NAMALWA (cell line): ENCODE measurements at places on chromosomes 6 and 20.
A peak's percentile ranks its signal among the peaks of the same experiment; 100 is the strongest.

DNA sequence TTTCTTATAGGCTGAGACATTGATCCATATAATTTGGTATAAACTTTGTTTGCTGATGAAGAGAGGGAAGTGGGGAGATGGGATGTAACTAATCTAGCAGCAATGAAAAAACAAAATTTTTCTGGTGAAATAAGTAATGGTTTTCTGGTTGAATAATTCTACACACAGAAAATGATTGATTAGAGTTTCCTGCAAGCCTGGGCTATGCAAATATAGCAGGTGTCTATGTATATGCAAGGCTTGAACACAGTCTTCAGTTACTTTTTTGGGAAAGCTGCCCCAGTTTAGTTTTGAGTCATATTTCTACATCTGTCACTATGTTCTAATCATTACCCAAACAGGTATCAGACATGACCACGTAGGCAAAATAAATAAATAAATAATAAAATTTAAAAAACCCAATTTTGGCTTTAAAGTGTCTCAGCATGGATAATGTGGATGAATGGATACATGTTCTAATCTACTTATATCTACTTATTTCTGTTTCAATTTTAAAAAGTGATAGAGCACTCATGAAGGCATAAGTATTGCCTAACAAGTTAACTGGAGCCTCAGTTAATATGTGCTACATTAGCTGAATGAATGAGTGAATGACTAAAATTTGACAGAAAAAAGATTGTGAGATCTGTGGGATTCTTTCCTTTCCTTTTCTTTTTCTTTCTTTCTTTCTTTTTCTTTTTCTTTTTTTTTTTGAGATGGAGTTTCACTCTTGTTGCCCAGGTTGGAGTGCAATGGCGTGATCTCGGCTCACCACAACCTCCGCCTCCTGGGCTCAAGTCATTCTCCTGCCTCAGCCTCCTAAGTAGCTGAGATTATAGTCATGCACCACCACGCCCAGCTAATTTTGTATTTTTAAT is 37.2 kb upstream of the TFB1M start:
- peak; percentile 84 for DNase-seq

DNA sequence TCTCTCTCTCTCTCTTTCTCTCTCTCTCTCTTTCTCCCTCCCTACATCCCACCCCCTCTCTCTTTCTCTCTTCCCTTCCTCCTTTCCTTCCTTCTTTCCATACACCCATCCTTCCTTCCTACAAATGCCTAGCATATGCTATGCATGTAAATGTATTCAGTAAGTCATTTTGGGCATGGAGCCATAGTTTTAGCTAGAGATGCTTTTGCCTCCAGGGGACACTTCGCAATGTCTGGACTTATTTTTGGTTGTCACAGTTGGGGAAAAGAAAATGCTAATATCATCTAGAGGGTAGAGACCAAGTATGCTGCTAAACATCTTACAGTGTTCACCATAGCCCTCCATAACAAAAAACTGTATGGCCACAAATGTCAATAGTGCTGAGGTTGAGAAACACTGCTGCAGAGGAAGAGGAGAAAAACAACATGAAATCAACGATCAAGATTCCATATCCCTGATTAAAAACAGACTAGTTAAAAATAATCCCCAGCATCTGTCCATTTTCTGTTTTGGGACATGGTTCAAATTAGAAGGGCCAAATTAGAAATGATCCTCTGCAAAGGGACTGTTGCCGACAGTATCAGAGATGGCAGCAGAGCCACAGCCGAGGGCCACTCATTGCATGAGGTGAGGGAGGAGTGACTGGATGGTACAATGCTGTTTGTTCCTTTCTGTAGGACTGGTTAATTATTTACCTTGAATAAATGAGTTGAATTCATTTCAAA is 152.7 kb downstream of the SH3BGRL2 start:
- DNase-seq: no peak

GRCh38 chr20:9401371-9401770 is 113.0 kb upstream of the LAMP5 start:
- DNase-seq: no peak

DNA sequence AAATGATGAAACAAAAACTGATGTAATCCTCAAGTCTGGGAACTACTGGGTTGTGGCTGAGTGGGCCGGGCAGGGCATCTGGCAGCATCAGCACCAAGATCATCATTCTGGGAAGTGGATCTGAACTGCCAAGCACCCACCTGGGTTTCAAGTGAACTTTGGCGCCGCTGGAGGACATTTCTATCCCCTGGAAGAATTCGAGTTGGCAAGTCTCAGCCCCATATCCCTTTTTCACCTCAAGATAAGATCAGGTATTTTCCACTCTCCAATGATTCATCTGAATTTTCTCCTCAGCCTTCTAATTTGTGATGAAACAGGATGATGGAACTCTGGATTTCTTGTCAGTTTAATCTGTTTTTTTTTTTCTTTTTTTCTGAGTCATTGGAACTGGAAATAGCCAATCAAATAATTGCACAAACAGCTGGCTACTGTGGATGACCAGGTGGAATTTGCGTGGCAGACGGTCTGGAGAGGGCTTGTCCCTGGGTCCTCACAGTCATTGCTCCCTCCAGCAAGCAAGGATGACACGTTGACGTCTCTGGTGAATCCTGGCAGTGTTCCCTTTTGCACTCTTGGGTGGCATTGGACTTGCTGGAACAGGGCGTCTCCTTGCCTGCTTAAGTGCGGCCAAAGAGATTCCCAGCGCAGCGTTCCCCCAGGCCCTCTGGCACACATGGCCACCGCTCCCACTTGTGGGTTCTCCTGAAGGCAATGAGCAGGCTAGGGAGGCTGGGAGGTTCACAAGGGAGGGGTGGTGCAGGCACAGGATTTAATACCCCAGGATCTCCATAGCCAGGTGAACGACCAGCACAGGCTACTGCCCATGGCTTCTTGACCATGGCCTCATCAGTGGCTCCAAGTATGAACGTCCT is 80.4 kb downstream of the DHX35 start:
- no peak for DNase-seq

DNA sequence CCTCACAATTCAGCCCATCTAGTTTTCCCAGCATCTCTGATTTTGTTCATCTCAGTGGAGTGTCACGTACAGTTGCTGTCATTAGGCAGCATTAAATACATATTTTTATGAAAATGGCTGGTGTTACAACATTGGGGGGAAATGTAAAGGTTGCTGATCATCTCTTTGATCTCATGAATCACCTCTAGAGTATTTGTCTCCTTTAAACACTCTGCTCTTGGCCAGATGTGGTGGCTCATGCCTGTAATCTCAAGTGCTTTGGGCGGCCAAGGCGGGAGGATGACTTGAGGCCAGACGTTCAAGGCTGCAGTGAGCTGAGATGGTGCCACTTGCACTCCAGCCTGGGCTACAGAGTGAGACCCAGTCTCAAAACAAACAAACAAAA is 128.1 kb downstream of the IPCEF1 start:
- DNase-seq: no peak

- DNase-seq: peak; percentile 67
These were observed 4.0 kb downstream of the MAP3K5 start for GRCh38 chr6:136788069-136788902.

DNA sequence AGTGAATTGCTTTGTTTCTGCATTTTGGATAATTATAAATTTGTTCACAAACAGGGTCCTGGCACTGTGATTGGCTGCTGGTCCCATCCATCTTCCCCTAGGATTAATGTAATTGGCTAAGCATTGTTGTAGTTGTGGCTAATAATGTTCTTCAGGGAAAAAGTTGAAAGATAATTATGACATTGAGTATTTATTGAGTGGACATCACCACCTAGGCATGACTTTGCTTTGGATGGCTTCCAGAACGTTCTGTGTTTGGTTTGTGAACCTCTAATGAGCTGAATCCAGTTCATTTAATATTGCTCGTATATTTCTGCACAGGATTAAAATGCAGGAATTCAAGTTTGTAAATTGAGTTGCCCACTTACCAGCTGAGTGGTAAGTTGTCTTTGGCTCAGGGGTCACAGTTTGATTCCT is 55.1 kb downstream of the ARID1B start:
- DNase-seq: peak; percentile 37

- no peak for DNase-seq
These were observed 409.8 kb upstream of the CITED2 start for GRCh38 chr6:139784222-139784769.

DNA sequence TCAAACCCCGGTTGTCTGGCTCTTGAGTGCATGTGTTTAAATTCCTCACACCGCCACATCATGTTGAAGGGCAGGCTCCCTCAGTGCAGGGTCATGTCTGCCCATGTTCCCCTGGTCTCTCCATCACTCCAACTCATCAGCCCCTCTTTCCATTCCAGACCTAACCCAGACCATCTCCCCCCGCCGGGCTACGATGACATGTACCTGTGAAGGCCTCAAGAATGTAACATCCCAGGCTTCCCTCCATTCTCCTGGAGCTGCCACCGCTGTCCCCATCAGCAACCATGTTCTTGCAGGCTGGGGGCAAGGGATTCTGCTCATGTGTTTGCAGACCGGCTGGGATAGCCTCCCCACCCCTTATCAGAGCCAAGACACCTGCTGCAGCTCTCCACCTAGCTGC is 19.9 kb downstream of the TMEM74B start:
- DNase-seq: no peak

DNA sequence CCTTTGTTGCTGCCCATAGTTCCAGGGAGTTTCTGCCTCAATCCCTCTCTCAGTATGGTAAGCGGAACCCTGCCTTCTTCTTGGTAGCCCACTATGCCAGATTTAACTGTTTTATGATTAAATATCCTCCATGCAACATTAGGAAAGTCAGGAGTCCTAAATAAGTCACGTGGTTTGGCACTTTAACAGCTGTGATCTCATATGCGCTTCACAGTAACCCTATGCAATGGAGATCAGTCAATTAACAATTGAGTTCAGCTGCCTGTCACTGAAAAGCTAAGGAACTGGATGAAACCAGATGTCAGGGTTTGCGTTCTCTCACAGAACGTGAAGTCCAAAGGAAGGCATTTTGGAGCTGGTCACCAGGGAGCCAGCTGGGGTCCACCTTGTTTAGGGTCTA is 81.6 kb downstream of the PSMB1 start:
- no peak for DNase-seq

- DNase-seq: no peak
These were observed at the start of gene CDC40 for GRCh38 chr6:110180228-110181008. Gene CDC40 (plus strand): TSS chr6:110180427. CDS start chr6:110180445, 18 bp downstream.

DNA sequence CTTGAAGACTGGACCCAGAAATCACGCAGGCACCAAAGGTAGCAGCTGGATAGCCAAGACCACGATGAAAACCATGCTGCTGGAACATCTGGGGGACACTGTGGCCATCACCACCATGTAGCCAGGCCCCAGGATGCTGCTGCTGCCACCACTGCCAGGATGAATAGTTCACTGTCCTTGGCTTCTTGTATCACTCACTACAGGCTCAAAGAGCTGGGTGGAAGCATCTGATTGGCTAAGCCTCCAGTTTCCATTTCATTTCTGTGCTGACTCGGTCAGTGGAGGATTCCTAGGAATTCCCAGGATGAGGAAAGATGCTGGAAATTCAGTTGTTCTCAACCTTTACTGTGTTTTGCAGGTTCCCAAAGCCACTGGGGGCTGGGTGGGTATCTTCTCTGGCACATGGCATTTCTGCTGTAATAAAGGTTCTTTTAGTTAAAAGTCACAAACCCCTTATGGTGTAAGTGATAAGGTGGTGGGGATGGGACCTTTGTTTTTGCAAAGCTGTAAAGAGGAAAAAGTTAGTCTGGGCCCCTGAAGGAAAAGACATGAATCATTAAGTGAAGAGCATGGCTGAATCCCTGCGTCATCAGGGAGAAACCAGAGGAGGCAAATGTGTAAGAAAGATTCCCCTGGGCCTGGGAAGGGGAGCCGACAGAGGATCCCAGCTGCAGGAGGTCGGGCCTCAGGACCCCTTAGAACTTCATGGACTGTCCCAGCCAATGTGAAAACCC is 75.6 kb upstream of the RNF24 start:
- no peak for DNase-seq
